Dermis blood vessel endothelial cell (primary cell): ENCODE measurements at places on chromosomes 1 and 21.

DNA sequence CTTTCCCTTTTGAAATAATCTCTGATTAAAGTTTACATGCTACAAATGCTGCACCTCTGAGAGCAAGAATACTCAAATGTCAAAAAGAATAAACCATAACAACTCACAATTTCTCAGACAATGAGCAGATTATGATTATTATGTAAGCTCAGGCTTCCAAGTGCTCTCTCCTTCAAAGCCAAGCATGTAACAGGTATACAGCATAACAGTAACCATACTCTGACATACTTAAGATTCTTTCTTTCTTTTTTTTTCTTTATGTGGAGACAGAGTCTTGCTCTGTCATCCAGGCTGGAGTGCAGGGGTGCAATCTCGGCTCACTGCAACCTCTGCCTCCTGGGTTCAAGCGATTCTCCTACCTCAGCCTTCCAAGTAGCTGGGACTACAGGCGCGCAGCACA lies 155.4 kb downstream of the EIF4G3 start:
- peak; percentile 12 for DNase-seq

DNA sequence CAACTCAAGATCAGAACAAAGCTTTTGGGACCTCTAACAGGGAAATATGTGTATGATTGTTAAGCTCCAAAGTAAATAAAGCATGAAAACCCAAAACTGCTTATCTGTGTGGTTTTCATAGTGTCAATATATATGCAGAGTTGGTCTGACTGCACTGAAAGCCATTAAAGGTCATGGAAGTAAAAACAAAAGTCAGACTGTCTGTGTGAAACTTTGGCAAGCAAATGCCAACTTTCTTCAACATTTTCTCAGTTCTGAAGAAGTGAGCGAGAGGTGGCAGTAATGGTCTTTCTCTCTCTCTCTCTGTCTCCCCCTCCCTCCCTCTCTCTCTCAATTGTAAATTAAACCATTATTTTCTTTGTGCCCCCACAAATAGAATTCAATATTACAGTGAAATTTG lies 100.1 kb upstream of the S1PR1 start:
- DNase-seq, result peak; percentile 82

DNA sequence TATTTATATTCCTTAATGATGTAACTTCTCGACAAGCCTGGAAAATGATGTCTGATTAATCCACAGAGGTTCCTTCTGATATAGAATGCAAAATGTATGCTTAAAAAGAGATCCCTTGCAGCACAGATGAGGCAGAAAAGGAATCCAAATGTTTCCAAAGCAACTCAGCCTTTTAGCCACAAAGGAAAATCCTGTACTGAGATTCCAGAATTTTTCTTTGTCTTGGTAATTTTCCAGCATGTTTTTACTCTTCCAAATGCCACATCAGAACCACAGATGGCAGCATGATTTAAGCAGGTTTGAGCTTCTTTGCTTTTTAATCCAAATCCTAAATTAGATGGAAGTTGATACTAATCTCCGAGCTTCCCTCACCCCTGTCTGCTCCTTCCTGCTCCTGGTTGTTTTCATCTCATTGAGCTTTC lies 176.4 kb upstream of the PALMD start:
- no peak for DNase-seq

GRCh38 chr1:153749408-153750005 lies 21.7 kb downstream of the INTS3 start:
- peak; percentile 92 for DNase-seq

DNA sequence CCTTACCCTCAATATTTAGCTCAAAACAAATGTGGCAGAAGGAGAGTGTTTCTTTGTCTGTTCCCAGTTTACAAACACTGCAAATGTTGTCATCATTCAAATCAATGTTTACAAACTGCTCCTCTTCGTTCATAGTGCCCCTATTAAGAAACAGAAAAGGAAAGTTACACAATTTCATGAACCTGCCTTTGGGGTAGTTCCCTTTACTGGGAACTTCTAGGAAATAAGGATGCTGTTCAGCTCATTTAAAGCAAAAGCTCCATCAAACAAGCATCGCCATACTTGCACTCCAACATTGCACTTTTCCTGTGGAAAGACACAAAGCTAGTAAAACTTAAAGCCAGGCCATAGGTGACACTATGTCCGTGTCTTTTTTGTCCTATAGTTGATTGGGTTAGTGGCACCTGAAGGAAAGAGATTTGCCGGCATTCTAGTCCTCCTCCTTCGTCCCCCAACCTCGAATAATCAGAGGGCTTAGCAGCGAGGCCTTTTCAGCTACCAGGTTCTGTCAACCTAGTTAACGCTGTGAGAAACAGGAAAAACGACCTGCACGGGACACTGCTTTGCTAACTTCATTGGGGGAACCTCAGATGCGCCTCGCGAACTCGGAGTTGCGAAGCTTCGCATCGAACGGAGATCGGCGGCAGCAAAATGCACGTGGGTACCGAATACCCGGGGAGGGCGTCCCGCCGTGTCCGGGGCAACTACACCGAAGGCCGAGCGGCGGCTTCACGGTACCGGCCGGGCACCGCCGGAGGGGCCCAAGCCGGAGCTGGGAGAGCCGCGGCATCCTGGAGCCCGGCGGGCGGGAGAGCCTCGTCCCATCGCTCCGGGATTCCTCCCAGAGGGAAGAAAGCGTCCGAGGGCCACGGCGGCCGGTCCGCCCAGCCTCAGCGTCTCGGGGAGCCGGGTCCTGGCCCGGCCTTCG lies 706 bp downstream of the C21orf91 start:
- DNase-seq, result peak; percentile 50
